ENCODE measurements at places on chromosomes 3 and 15. TPM values are rescaled to one million over a fixed set of nuclear protein-coding genes. Genes with fewer than 3 reads are reported as not detected.

Gene FAN1
- total RNA-seq: 14.5 TPM

Gene CHRM5
- not detected for total RNA-seq

Gene GUCA1C
- total RNA-seq: not detected

Gene RYR3
- not detected for total RNA-seq

Gene NDN
- total RNA-seq: 1.6 TPM

Gene ZNF35
- 1.9 TPM for total RNA-seq

Gene FRMD5
- 0.50 TPM for total RNA-seq

Gene RASA2
- total RNA-seq: 24.0 TPM

Gene TADA3
- 67.6 TPM for total RNA-seq

Gene FYCO1
- total RNA-seq: 10.2 TPM

Gene STRA6
- not detected for total RNA-seq

Gene SAMD7
- total RNA-seq: not detected

Gene SLC2A2
- not detected for total RNA-seq

Gene NAALADL2
- not detected for total RNA-seq

Gene ADGRG7
- not detected for total RNA-seq

Gene C3orf49
- total RNA-seq: not detected

Gene PLA2G4F
- total RNA-seq: not detected

Gene TGFBR2
- total RNA-seq: 58.1 TPM

Gene PRR20G
- total RNA-seq: not detected

Gene CIP2A
- total RNA-seq: 39.9 TPM

Gene MASP1
- not detected for total RNA-seq

Gene SH2D7
- total RNA-seq: not detected

All from activated naive CD4-positive, alpha-beta T cell treated with anti-CD3 and anti-CD28 coated beads for 36 hours (primary cell).